NCI-H1417 (cell line): ENCODE measurements at places on chromosomes 16 and 17.
A peak's percentile ranks its signal among the peaks of the same experiment; 100 is the strongest.

GRCh38 chr16:66961065-66961744, at the start of gene CES3:
CES3 (plus strand) TSS chr16:66961266; CDS start chr16:66961308, 42 bp downstream.
- peak; percentile 9 for DNase-seq

DNA sequence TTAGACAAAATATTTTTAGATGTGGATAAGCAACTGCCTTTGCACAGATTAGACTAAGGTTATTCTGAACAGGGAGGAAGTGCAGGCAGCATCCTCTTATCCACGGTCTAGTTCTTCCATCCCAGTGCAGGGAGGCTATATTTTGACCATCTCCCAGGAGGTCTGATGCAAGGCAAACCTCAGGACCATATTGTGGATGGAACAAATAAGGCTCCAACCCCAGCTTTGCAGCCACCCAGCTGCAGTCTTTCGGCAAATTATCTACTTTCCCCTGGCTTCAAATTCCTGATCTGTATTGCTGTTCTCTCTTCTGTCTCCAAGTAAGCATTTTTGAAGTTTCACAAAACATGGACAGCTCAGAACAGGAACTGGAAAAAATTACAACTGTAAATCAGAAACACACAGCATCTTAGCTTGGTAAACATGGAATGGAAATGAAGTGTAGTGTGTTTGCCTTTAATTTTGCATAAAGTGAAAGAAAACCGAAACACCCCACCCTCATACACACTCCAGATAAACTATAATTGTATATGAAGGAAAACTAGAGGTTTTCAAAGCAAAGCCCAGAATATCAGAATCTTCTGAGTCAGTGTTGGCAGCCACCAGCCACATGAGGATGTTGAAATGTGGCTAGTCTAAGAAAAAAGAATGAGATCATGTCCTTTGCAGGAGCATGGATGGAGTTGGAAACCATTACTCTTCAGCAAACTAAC, 33.5 kb upstream of the MON1B start:
- DNase-seq = no peak

DNA sequence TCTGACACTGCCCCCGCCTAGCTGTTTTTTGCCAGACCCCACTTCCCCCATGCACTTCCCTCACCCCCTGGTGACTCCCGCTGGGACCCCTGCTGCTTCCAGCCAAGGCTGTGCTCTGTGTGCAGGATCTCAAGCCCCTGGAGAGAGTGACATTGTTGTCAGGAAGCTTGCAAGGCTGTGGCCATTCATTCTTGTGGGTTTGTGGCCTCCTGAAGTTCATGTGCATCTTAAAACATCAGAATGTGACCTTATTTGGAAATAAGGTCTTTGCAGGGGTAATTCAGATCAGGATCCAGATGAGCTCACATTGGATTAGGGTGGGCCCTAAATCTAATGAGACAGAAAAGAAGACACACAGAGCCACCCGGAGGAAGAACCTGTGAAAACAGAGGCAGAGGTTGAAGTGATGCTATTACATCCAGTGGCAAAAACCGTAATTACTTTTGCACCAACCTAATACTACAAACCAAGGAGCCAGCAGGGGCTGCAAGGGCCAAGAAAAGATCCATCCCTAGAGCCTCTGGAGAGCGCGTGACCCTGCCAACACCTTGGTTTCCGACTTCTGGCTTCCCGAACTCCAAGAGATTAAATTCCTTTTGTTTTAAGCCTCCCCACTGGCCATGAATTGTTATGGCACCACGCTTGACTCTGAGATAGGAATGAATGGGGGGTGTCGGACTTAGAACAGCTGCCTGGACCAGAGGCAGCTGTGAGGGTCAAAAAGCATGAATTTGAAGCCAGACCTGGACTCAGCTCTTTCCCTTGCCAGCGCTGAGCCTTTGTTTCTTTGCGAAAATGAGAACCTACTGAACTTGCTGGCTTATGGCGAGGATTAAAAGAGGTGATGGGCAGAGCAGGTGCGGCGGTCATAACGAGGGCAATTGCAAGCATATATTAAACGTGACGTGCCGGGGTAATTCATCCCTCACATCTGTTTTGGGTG, 75.5 kb downstream of the BMERB1 start:
- DNase-seq = no peak

DNA sequence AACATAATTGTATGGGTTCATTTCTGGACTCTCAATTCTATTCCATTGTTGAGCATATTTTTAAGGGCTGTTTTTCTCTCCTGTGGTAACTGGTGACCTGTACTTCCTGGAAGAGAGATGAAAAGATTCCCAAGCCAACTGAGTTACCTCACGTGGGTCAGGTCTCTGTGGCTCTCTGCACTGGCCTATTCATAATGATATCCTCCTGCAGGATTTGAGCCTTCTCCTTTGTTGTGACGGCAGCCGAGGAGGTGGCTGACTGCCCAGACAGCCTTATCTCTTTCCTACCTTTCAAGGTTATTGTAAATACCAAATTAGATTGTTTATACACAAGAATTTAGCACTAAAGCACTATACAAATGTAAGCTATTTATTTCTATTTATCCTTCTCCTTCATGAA, 2.7 kb upstream of the ACE start:
- no peak for DNase-seq

DNA sequence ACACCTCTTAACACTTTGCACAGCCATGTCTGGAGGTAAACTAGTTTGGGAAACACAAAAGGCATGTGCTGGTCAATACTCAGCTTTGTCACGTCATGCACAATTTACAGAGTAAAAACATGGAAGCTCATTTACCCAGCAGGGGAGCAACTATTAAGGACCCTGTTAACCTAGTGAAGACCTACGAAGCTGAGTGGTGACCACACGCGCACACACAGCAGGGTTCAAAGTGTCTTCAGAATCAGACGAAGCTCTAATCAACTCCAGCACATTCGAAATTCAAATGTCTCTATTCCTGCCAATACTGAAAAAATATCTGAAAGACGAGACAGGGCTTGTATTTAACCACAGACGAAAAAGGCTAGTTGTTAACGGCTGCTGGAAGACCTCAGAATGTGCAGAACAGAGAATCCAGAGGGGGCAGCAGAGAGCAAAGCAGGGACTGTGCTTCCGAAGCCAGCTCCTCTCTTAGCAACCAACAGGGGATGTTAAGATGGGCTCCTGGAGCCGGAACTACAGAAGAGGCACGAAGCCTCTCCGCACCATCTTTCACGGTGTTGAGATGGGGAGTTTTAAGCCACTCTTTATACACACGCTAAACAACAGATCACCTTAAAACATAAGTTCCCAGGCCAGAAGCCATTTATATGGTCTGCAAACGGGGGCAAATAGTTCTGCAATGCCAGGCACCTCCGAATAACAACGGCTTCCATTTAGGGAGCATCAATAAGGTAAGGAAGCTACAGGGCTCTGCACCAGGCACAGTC, 45.7 kb downstream of the CMTM4 start:
- DNase-seq = peak; percentile 82

DNA sequence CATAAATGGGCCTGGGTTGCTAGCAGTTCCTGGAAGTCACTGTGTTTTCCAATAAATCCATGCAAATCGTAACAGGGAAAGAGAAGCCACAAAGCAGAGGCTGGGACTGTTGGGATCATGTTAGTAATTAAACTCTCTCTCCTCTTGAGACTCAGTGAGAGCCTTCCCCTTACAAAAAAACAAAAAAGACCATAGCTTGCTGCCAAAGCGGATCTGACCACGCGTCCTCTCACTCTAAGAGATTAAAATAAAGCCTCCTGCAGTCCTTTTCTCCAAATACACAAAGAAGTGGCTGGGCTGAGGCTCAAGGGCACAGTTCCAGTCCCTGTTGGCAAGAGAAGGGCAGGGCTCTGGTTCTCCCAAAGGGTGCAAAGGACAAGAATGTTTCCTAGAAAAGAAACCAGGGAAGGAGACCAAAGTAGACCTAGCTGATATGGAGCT, 38.5 kb downstream of the PIGL start:
- DNase-seq = no peak

DNA sequence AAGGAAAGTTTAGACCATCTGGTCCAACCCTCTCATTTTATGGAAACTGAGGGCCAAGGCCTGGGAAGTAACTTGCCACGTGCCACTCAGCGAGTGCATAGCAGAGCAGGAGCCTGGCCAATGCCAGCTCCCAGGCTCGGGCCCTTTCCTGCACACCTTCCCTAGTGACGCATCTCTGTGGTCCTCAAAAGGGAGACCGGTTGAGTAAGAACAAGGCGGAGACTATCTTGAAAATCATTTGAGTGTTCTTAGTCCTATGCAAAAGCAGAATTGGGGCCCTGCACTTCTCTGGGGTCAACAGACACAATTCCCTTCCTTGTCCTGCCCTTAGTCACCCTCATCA, 2.8 kb downstream of the CCL4 start:
- no peak for DNase-seq
